ENCODE measurements at places on chromosomes 5 and 9. TPM values are rescaled to one million over a fixed set of nuclear protein-coding genes. Genes with fewer than 3 reads are reported as not detected.

Gene CD72
- 11.3 TPM for total RNA-seq

Gene REEP5
- total RNA-seq = 83.4 TPM

Gene PAIP1
- 58.0 TPM for total RNA-seq

Gene ENTPD2
- not detected for total RNA-seq

Gene ITK
- total RNA-seq = 319 TPM

Gene SLC34A3
- not detected for total RNA-seq

Gene TMED7
- total RNA-seq = 40.2 TPM

Gene SMIM15
- total RNA-seq = 78.3 TPM

Gene HSD17B3
- not detected for total RNA-seq

- no peaks in the 10 kb centered on the region for H3K4me1 ChIP-seq
- DNase-seq = no peak
- H3K4me3 ChIP-seq = no peak overlapping the region
- H3K27me3 ChIP-seq = no peaks in the 10 kb centered on the region
- H3K27ac ChIP-seq = no peak overlapping the region
- peaks cover 25% of the 10 kb centered on the region for H3K36me3 ChIP-seq
Observed at GRCh38 chr5:83118471-83118870, 41.1 kb downstream of the XRCC4 start.

GRCh38 chr9:121735793-121736770, 84.6 kb downstream of the DAB2IP start:
- no peak overlapping the region for H3K27ac ChIP-seq
- no peak overlapping the region for H3K4me3 ChIP-seq
- peaks cover 40% of the 10 kb centered on the region for H3K27me3 ChIP-seq
- H3K36me3 ChIP-seq = no peaks in the 10 kb centered on the region

- no peak overlapping the region for H3K27ac ChIP-seq
- H3K4me1 ChIP-seq = no peaks in the 10 kb centered on the region
- no peaks in the 10 kb centered on the region for H3K27me3 ChIP-seq
- no peak overlapping the region for H3K4me3 ChIP-seq
- DNase-seq = no peak
Observed at GRCh38 chr9:70205366-70206020, 53.3 kb upstream of the SMC5 start.

DNA sequence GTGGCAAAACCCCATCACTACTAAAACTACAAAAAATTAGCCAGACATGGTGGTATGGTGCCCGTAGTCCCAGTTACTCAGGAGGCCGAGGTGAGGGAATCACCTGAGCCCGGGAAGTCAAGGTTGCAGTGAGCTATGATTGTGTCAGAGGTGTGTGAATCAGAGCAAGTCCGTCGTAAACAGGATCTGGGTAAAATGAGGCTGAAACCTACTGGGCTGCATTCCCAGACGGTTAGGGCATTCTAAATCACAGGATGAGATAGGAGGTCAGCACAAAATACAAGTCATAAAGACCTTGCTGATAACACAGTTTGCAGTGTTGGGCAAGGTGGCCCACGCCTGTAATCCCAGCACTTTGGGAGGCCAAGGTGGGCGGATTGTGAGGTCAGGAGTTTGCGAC, 1.9 kb upstream of the CLTB start:
- H3K4me3 ChIP-seq = no peak overlapping the region
- peaks cover 25% of the 10 kb centered on the region for H3K27me3 ChIP-seq
- DNase-seq = no peak
- peaks cover 26% of the 10 kb centered on the region for H3K4me1 ChIP-seq

DNA sequence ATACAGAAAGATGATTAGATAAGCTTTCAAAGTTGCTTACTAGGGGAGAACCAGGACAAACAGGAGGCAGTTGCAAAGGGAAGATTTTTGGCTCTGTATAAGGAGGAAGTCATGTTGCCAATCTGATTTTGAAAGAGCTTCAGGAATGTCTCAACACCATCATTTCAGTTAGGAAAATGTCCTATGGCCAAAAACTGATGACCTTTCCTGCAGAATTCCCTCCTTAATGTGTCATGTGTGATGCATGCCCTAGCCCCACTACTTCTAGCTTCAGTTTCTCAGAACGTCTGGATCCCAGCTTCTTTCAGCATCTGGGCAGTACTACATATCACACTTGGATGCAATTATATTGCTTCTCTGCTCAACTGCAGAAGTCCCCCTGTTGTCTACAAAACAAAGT, 211.5 kb upstream of the NREP start:
- no peak overlapping the region for H3K27ac ChIP-seq
- no peaks in the 10 kb centered on the region for H3K4me1 ChIP-seq
- DNase-seq = no peak
- no peak overlapping the region for H3K4me3 ChIP-seq
- no peaks in the 10 kb centered on the region for H3K36me3 ChIP-seq

DNA sequence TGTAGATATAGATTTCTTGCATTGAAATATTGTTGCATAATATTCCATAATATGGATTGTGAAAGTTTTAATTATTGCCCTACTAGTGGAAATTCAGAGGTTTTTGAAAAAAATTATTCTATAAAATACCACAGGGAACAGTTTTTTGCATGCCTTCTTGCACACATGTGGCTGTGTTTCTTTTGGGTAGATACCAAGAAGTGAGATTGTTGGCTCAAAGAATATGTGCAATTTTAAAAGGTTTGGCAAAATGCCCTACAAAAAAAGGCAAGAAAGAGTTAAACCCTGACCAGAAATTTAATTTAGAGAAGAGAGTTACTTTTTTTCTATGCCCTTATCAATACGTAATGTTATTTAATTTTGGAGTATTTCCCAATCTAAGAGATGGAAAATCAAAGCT, 270.8 kb upstream of the DAPK1 start:
- DNase-seq = no peak
- H3K27me3 ChIP-seq = no peaks in the 10 kb centered on the region
- no peak overlapping the region for H3K27ac ChIP-seq
- H3K4me3 ChIP-seq = no peak overlapping the region

DNA sequence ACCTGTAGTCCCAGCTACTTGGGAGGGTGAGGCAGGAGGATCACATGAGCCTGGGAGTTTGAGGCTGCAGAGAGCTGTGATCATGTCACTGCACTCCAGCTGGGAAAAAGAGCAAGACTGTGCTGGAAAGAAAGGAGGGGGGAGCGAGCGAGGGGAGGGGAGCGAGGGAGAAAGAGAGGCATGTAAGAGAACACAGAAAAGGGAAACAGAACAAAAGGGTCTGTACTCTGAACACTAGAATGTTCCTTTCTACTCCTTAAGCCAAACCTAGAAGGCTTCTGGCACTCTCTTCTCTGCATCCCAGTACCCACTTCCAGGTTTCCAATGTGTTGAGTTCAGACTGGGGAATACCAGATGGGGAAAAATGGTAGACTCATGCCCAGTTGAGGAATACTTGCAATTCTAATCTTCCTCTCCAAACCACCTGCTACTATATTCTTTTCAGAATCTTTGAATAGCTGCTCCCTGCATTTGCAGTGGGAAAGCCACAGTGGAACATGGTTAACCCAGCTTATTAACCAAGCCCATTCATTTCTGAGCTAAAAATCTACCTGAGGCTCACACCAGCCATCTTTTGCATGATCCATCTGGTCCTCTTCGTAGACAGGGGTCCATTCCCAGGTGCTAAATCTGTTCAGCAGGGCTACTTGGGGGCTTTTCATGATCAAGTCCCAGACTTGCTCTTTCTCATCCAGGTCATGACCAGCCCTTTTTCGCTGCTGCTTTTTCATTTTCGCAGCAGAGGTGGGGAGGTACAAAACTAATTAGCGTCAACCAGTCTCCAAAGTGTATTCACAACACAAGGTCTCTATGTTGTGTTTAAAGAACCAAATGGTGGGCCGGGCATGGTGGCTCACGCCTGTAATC, 34.9 kb downstream of the SEMA4D start:
- peaks cover 92% of the 10 kb centered on the region for H3K4me1 ChIP-seq
- peak overlapping the region; percentile 99 for H3K27ac ChIP-seq
- H3K4me3 ChIP-seq = no peak overlapping the region
- no peaks in the 10 kb centered on the region for H3K27me3 ChIP-seq
- no peak for DNase-seq

GRCh38 chr5:167730121-167730520, 561.3 kb upstream of the WWC1 start:
- no peak overlapping the region for H3K4me3 ChIP-seq
- no peak for DNase-seq
- H3K36me3 ChIP-seq = no peaks in the 10 kb centered on the region

DNA sequence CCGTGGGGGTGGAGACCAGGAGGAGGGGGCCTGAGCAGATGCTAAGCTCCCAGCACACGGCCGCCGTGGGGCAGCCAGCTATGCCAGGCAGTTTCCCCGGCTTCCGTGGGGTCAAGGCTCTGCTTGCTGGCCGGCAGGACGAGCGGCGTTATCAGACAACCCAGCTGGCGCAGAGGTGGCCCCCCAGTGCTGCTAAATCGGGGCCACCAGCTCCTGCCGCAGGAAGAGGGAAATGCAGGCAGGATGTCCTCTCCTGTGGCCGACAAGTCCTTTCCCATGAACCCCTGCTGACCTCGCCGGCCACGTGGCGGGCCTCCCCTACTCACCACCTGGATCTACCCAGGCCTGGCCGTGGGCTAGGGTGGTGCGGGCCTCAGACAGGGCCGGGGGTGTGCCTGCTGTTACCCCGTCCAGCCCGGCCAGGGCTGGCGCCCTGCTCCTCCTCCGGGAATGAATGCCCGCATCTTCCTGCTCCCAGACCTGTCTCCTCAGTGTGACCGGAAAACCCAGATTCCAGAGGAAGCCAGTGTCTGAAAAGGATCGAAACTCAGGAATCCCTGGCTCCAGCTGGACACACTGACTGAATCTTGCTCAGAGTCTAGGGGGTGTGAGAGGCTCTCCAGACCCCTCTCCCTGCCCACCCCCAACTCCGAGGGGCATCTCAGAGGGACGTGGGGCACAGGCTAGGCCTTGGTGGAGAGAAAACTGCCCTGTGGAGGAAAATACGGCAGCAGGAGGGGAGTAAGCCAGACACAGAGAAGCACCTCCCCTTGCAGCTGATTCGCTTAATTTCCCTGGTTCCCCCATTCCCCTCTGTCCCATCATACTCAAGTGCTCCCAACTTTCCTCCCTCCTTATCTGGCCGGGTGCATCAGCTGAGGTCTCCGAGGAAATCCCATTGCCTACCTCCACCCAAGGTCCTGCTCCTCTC, 3.9 kb downstream of the FLT4 start:
- no peak overlapping the region for H3K4me3 ChIP-seq
- H3K27me3 ChIP-seq = peaks cover 32% of the 10 kb centered on the region
- DNase-seq = no peak
- peaks cover 4% of the 10 kb centered on the region for H3K4me1 ChIP-seq
- no peaks in the 10 kb centered on the region for H3K36me3 ChIP-seq
- H3K27ac ChIP-seq = no peak overlapping the region

GRCh38 chr5:74638970-74639806, 1.3 kb downstream of the ENC1 start:
- peak overlapping the region; percentile 79 for H3K4me3 ChIP-seq
- no peak overlapping the region for H3K27ac ChIP-seq
- no peak for DNase-seq
- peaks cover 77% of the 10 kb centered on the region for H3K27me3 ChIP-seq

DNA sequence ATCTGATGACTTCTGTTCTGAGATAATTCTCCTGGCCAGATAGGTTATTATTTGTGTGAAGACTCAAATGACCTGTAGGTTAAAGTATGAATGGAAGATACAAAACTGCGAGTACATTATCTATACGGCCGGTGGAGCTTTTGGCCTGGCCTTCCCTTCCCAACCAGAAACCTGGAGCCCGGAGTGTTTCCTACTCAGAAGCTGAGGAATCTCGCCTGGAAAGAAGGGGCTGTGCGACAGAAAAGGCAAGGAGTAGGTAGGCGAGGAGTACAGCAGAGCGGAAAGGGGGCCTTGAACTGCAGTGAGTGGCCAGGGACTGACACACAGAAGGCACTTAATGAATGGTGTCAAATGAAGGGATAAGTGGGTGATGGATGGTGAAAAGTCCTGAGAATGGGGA, 34.6 kb downstream of the ANGPTL2 start:
- H3K27ac ChIP-seq = no peak overlapping the region
- peaks cover 18% of the 10 kb centered on the region for H3K27me3 ChIP-seq
- no peaks in the 10 kb centered on the region for H3K4me1 ChIP-seq
- no peak for DNase-seq
- H3K36me3 ChIP-seq = no peaks in the 10 kb centered on the region
- H3K4me3 ChIP-seq = no peak overlapping the region

DNA sequence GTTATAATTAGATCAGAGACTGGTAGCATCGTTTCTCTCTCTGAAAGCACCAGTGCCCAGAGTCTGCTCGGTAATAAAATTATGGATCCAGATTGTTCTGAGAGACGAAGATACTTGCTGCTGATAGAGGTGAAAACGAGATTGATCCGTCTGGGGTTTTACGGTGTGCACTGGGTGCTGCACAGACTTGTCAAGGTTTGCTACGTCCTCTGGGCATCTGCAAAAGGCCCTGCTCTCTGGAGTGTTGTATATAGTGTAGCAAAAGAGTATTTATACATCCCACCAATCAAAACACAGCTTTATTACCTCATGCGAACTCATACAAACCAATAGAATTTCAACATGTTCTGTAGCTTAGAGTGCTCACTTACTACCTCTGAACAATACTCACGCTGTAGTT, 219.3 kb downstream of the PBX3 start:
- H3K4me3 ChIP-seq = no peak overlapping the region
- H3K27me3 ChIP-seq = no peaks in the 10 kb centered on the region
- DNase-seq = no peak
- H3K4me1 ChIP-seq = no peaks in the 10 kb centered on the region

GRCh38 chr5:153774686-153775085, 264.0 kb downstream of the FAM114A2 start:
- no peak for DNase-seq
- no peaks in the 10 kb centered on the region for H3K36me3 ChIP-seq
- no peaks in the 10 kb centered on the region for H3K27me3 ChIP-seq
- no peak overlapping the region for H3K4me3 ChIP-seq
- no peaks in the 10 kb centered on the region for H3K4me1 ChIP-seq

Measured in activated T-helper 2 cell treated with anti-CD3 and anti-CD28 coated beads, Interferon-gamma antibody, Interleukin-2, Interleukin-4, amounts not matched to agents 10 μg/mL and 5 μg/mL and 100 μg/mL, durations not matched to agents 14 hours and 24 hours and 36 hours (primary cell).